Myocyte (in vitro differentiated cells): ENCODE measurements at places on chromosomes 13 and 19. TPM values are rescaled to one million over a fixed set of nuclear protein-coding genes. Genes with fewer than 3 reads are reported as not detected.

GRCh38 chr19:1000095-1000494 lies at the start of gene GRIN3B:
Gene GRIN3B (plus strand): TSS chr19:1000419. CDS start chr19:1000438, 19 bp downstream.
- peak; percentile 37 for DNase-seq

- no peak for DNase-seq
These were observed 586.7 kb upstream of the SGCG start for GRCh38 chr13:22594041-22594440.

- DNase-seq: peak; percentile 28
These were observed 17.4 kb downstream of the RUBCNL start for GRCh38 chr13:46369506-46370277.

The LIM2 gene
- not detected in 2 replicates for total RNA-seq

- no peak for DNase-seq
These were observed 2.9 kb downstream of the CDC16 start for GRCh38 chr13:114237415-114238112.

- no peak for DNase-seq
These were observed 179.9 kb upstream of the TSHZ3 start for GRCh38 chr19:31529121-31529520.

The ANGPTL8 gene
- not detected in 2 replicates for total RNA-seq

DNA sequence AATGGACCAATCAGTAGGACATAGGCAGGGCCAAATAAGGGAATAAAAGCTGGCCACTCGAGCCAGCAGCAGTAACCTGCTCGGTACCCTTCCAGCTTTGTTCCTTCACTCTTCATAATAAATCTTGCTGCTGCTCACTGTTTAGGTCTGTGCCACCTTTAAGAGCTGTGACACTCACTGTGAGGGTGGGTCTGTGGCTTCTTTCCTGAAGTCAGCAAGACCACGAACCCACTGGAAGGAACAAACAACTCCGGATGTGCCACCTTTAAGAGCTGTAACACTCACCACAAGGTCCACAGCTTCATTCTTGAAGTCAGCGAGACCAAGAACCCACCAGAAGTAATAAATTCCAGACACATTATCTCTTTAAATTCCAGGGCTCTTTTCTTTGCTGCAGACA lies 1922.3 kb upstream of the PCDH20 start:
- DNase-seq: no peak

GRCh38 chr13:97945342-97945741 lies 8.1 kb upstream of the IPO5 start:
- DNase-seq: no peak

- DNase-seq: peak; percentile 94
These were observed 38.4 kb upstream of the RCBTB2 start for GRCh38 chr13:48571126-48571913.

The ATP4B gene
- not detected in 2 replicates for total RNA-seq

GRCh38 chr13:106117035-106117434 lies 418.4 kb downstream of the EFNB2 start:
- peak; percentile 14 for DNase-seq

The GAPDHS gene
- total RNA-seq: not detected in 2 replicates

The TMEM190 gene
- total RNA-seq: not detected in 2 replicates
